ENCODE measurements at places on chromosomes 5 and 9. TPM values are rescaled to one million over a fixed set of nuclear protein-coding genes. Genes with fewer than 3 reads are reported as not detected.

- peak; percentile 18 for DNase-seq
These were observed 23.9 kb downstream of the IRF1 start for GRCh38 chr5:132466433-132467286.

DNA sequence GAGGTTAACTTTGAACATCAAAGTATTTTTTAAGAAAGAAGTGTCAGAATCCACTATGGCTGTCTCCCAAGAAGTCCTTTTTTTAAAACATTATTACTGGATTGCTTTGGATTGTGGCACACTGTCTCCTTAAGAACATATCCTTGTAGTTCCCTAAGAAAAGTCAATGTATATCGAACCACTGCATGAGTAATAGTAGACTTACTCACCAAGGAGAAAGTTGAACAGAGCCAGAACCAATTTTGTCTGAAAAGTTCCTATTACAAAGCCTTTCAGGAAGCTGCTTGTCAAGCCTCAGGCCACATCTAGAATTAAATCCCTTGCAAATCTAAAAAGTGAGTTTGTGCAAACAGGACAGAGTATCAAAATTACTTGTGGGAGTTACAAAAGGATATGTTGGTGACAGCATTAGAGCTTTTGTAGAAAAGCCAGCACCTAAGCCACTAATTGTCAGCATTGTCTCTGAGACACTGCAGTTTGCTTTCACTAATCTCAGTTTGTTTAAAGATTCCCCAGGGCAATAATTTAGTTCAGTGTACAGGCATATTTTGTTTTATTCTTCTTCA is 195.4 kb downstream of the MPDZ start:
- no peak for DNase-seq

GRCh38 chr9:1320051-1320557 is 269.9 kb downstream of the DMRT2 start:
- DNase-seq, result no peak

Gene NRG2
- 0.39 TPM for total RNA-seq

DNA sequence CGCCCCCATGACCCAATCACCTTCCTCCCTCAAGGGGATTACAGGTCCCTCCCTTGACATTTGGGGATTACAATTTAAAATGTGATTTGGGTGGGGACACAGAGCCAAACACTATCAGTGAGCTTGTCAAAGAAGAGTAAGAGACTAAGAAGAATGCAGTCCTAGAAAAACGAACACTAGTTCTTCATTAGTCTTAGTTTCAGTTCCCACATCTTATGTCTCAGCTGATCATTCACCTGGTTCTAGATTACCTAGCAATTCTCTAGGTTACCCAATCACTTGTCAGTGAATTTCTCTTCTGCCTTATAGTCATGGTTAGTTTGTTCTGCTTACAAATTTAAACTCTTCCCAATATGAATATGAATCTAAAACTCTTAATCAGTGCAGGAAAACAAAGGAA is 251.5 kb downstream of the COX7C start:
- no peak for DNase-seq

DNA sequence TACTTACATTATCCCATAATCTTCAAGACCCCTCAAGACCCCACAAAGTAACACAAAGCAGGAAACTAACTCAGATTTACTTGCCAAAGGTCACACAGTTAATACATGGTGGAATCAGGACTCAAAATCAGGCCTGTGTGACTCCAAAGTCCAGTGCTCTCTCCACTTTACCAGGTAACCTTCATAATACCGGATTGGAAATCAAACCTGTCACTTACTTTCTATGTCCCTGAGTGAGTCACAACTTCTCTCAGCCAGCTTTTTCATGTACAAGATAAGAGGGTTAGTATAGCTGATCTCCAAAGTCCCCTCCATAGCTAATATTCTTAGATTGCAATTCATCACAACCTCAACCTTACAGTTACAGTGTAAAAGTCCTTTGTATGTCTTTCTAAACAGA is 17.1 kb downstream of the STRBP start:
- DNase-seq, result no peak

- DNase-seq, result no peak
These were observed 5.7 kb downstream of the HBEGF start for GRCh38 chr5:140340605-140341121.

- no peak for DNase-seq
These were observed 48.9 kb downstream of the PKD2L2 start for GRCh38 chr5:137937994-137938750.

- no peak for DNase-seq
These were observed 541.2 kb upstream of the TRPC7 start for GRCh38 chr5:136906545-136906944.

DNA sequence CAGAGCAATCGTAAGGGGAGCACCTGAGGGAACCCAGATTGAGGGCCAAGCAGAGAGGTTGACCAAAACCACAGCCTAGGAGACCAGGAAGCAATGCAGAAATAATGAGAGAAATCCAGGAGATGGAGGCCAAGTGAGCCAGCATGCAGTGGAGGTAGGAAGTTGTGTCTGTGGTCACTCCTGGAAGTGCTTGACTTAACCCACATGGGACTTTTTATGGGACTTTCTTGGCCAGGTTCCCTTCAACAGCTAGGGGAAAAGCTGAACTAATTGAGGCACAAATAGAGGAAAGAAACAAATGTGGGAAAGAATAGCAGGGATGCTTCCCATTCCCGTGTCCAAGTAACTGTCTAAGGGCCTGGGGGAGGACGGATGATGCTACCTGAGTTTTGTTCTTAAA is 293.2 kb upstream of the CLINT1 start:
- DNase-seq, result no peak

- DNase-seq, result no peak
These were observed 385.7 kb upstream of the IRX1 start for GRCh38 chr5:3209918-3210317.

- no peak for DNase-seq
These were observed 35.5 kb downstream of the EXOC3 start for GRCh38 chr5:478369-478981.

- DNase-seq, result no peak
These were observed 37.6 kb upstream of the MAST4 start for GRCh38 chr5:66558560-66558959.

Gene ARID3C
- not detected for total RNA-seq

DNA sequence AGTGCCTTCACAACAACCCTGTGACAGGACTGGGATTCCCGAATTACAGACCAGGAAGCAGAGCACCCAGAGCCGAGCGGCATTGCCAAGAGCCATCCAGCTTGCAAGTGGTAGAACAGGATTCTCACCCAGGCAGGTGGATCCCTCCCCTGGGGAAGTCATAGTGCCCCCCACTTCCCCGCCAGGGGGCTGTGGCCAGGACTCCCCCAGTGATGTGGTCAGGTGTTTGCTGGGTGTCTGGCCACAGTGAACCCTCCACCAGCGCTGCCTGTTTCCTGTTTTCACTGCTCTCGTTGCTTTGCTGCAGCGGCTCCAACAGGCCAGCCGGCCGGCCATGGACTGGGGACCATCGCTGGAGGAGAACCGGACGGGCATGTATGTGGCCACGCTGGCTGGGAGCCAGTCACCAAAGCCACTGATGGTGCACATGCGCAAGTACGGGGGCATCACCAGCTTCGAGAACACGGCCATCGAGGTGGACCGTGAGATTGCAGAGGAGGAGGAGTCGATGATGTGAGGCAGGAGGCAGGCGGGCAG is 19.3 kb downstream of the SLC6A7 start:
- DNase-seq, result no peak
